ENCODE measurements at places on chromosomes 7 and 10. TPM values are rescaled to one million over a fixed set of nuclear protein-coding genes. Genes with fewer than 3 reads are reported as not detected.

SLC26A3 gene
- total RNA-seq, result 0.36 TPM

- DNase-seq, result no peak
Observed at GRCh38 chr7:139842401-139843210, 13.5 kb downstream of the TBXAS1 start.

NXPH1 gene
- total RNA-seq, result not detected

DNA sequence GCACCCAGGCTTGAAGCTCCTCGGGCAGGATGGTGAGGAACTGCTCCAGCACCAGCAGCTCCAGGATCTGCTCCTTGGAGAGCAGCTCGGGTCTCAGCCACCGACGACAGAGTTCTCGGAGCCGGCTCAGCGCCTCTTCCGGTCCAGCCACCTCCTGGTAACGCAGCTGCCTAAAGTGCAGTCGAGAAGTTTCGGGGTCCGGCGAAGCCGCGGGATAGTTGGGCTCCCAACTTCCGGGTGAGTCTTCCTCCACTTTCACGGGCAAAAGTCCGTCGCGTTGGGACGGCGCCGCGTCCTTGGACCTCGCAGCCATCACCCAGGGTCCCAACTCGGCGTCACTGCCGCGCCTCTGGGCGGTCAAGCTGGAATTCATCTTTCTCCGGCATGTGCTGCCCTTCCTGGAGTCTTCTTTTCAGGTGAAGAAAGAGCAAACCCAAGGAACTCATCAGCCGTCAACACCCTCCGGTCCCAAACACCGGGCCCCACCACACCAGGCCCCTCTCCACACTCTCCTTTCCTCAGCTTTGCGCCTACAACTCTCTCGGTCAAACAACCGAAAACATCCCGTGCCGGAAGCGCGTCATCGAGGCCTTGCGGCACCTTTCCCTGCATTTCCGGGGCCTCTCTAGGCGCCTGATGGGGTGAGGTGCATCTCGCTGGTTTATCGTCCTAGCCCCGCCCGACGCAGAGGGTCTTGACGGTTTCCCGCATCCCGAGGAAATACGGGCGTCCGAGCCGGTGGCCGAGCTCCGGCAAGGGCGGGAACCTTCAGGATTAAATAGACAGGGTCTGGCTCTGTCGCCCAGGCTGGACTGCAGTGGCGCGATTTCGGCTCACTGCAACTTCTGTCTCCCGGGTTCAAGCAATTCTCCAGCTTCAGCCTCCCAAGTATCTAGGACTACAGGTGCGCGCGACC lies at the start of gene ZNF394:
Gene ZNF394 (minus strand): TSS at position 561 of the 916 bp plus-strand sequence. CDS start 188 bp downstream, at position 373.
- DNase-seq, result peak; percentile 87

GRCh38 chr10:104066945-104067344 lies 18.7 kb downstream of the COL17A1 start:
- DNase-seq, result no peak

GRCh38 chr10:46266306-46266985 lies 20.4 kb upstream of the ANTXRL start:
- DNase-seq, result no peak

DNA sequence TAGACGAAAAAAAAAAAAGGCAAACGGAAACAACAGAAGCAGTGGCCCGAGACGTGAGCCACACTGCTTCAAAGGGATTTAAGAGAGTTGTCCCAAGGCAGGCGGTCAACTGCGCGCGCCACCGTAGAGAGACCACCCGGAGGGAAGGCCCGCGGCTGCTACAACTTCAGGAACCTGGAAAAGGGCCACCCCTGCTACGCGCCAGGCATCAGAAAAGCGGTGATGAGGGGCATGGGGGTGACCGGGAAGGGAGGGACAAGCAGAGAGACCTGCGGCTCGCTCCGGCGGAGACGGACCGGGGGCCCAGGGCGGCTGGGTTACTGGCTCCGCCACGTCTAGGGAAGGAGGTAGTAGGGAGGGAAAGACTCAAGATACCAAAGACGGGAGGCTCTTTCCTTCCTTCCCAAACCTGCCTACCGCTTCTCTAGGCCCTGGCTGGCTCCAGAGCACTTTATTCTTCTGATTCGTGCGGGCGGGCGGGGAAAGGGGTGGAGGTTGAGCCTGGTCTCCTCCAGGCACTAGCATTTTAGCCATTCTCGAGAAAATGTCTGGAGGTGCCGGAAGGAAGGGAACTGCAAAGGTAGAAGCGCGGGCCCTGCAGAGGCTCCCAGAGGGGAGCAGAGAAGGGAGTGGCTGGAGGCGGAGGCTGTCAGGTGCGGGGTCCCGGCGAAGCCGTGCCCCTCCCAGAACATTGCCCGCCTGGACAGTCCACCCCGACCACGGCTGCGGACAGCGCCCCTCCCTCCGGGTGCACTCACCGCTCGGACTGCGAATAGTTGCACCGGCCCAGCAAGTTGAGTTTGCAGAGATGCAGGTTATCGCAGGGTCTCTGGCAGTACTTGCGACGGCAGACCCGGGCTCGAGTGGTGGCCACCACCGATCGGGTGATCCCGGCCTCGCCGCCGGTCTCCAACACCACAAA lies 993 bp downstream of the ZC3HAV1 start:
- no peak for DNase-seq

CALML3 gene
- not detected for total RNA-seq

DNA sequence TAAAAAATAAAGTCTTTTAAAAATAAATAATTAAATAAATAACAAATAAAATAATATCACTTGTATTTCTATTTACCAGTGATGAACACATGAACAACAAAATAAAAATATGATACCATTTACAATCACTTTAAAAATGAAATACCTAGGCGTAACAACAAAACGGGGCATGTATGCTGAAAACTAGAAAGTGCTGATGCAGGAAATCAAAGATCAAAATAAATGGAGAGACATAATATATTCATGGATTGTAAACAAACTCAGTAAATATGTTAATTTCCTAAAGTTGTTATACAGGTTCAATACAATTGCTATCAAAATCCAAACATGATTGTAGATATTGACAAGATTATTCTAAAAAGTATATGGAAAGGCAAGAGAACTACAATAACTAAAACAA lies 19.2 kb upstream of the SFTPA2 start:
- no peak for DNase-seq

DNA sequence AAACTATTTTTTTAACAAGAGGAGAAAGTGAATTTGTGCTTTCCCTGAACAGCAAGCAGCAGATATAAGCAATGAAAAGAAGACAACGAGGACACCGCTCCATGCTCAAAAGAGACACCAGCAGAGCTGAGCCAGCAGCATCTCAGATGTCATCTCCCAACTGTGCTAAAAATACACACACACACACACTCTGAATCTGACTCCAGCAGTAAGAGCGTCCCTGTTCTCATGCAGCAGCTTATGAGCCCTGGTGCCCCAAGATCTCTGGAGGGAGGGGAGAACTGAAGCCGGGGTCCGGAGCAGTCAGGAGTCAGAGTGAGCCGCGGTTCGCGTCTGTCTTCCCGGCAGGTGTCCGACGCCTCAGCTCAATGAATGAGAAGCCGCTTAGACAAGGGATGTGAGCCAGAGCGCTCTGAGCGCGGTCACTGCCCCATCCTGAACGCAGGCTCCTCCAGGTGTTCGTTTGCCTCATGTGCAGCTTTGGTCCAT lies 49.2 kb downstream of the SVIL start:
- no peak for DNase-seq

DNA sequence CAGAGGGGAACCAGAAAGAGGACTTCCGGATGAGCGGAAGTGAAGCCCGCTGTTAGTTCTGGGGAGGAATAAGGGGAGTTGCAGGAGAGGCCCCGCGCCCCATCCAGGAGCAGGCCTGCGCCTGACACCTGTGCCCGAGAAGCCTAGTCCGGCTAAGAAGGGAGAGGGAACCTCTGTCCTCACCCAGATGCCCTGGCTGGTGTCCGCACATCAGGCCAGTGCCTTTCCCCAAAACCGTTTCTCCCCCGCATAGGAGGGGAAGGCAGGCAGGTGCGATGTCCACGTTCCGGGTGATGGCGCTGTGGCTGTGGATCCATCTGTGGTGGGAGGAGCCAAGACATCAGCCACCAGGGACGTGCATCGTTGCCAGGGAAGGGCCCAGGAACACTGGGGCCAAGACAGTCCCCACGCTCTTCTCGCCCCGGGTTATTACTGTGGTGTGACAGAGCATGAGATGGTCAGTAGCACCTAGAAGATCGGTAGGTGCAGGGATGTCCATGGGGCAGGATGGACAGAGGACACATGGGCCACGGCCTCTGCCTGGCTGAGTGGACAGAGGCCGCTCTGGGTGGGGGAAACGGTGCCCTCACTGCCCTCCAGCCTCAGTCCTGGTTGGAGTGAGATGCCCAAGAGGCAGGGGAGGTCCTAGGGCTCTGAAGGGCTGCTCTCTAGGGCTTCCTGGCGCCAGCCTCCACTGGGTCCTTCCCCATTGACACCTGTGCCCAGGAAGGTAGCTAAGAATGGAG lies 262.7 kb downstream of the CELF2 start:
- no peak for DNase-seq

AKR1C8 gene
- total RNA-seq, result not detected

WEE2 gene
- total RNA-seq, result not detected

DNA sequence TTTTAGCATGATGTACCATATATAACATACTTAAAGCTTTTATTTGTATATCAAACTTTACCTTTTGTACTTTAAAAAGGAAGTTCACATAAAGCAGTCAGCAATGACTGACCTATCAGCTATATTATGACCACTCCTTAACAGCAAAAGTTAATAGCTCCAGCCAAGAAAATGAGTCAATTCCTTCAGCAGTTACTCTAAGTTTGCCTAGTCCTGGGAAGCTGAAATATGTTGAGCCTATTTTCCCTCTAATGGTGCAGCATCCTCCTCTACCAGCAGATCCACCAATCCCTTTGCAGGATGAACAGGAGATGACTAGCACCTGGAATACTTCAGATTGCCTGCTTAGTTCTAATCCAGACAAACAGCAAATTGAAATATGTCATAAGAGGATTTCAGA lies 64.2 kb downstream of the CUL2 start:
- no peak for DNase-seq

C7orf33 gene
- total RNA-seq, result not detected

DNA sequence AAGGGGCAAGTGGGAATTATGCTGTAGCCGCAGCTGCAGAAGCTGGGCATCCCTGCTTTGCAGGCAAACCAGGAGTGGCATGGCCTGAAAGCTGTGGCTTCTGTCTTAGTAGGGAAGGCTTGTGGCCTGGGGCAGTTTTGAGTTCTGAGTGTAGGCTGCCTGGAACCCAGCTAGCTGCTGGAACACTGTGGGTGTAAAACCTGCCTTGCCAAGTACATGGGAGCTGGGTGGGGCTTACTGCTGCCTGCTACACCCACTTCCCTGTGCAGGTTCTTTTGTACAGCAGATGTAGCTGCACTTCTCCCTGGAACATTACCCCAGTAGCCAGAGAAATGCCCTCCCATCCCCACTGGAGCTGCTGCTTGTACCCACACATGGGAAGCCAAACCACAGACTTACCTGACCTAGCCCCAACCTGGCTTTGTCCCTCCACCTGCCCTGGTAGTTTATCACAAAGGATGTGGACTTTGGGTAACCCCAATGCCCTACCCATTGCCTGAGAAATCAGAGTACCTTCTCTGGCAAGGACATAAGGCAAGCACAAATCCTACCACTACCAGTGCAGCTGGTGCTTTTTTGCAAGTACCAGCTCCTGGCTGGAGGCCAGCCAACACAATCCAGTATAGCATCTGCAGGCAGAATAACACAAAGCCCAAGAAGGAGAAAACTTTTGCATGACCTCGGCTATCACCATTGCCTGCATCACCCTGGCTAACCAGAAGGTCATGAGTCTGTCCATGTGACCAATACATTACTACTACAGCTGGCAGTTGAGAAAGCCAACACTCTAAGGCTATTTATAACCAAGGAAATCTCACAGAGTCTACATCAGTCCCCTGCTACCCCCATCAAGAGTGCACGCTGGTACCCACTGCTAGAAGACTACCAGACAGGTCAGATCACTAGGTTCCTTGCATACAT lies 26.5 kb upstream of the PPP1R3A start:
- DNase-seq, result no peak

- peak; percentile 42 for DNase-seq
Observed at GRCh38 chr10:11270135-11270857, 252.6 kb downstream of the CELF2 start.

- DNase-seq, result no peak
Observed at GRCh38 chr10:81135851-81136250, 598.1 kb downstream of the SH2D4B start.

FBXW4 gene
- total RNA-seq, result 61.5 TPM

GRCh38 chr7:64876792-64877713 lies 26.0 kb upstream of the ZNF273 start:
- DNase-seq, result no peak

GRCh38 chr7:151113344-151114150 lies 27.3 kb downstream of the AGAP3 start:
- no peak for DNase-seq

GRCh38 chr10:101588879-101589278 lies 758 bp downstream of the DPCD start:
- no peak for DNase-seq

DNA sequence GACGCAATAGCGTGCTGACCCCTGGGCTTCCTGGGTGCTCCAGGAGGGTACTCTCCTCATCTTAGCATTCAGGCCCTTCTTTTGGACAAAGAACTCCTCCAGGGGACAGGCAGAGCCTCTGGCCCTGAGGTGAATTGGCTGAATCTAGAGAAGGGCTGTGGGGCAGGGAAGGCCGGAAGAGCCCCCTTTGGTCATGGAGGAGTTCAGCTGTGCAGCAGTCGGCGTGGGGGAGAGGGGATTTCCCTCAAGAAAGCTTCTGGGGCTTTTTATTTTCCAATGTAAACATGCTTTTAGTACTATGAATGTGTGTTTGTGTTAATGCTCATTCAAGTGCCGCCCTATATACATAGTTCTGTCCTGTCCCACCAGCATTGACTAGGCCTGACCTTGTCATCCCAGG lies 38.8 kb downstream of the FIGNL1 start:
- no peak for DNase-seq

PIP gene
- total RNA-seq, result not detected

OR2A5 gene
- total RNA-seq, result not detected

- no peak for DNase-seq
Observed at GRCh38 chr10:86113501-86113900, 253.1 kb downstream of the GRID1 start.

INHBA gene
- total RNA-seq, result 0.28 TPM

DKK1 gene
- total RNA-seq, result 563 TPM

GRCh38 chr10:7649673-7650300 lies 17.0 kb downstream of the ITIH5 start:
- no peak for DNase-seq

DNA sequence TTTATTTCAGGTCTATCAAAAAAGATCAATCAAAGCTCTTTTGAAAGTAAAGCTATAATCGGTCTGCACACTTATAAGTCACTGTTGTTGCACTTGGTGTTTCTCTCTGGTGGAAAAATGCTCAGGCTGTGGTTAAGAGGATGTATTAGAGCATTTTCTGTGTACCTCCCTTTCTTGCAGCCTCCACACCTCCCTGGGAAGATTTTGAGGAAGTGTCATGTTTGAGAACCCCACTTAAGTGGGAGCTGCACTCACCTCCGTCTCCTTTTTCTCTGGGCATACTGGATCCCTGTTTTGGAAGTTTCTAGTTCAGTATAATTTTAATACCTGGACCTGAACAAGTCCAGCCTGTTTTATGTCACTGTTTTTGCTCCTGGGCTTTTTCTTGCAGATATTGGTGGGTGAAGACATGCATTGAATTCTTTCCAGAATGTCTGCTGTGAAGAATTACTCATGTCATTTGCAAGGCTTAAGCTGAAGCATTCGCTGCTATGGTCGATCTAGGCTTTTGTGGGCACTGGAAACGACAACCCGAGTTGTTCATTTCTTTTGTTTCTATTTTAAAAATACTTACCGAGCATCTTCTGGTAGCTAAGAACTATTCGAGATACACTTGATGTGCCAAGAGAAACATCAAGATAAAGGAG lies 36.6 kb downstream of the TCF7L2 start:
- no peak for DNase-seq
